ENCODE measurements at places on chromosomes 2 and 18. TPM values are rescaled to one million over a fixed set of nuclear protein-coding genes. Genes with fewer than 3 reads are reported as not detected.

DNA sequence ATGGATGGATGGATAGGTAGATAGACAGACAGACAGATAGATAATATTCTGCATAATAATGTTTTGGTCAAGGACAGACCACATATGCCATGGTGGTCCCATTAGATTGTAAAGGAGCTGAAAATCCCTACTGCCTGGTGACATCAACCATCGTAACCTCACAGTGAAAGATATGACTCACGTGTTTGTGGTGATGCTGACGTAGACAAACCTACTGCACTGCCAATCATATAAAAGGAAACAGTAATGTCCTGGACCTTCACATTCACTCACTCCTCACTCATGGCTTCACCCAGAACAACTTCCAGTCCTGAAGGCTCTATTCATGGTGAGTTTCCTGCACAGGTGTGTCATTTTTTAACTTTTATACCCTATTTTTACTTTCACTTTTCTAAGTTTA lies 202.9 kb upstream of the TPO start:
- DNase-seq, result no peak

DNA sequence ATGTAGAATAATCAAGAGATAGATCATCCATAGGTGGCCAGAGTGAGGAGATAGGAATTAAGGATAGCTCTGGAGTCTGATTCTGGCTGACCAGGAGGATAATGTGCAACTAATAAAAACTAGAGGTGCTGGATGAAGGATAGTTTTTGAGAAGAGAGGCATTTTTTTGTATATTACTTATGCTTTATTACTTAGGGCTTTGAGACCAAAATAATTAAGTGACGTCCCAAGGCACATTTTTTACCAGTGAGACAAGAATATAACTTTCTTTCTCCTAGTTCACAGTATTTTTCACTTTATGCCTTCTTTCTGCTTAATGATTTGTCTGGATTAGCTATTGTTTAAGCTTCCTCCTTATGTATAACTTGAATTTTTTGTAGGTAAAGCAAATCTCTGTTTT lies 756.6 kb downstream of the TSN start:
- no peak for DNase-seq

DNA sequence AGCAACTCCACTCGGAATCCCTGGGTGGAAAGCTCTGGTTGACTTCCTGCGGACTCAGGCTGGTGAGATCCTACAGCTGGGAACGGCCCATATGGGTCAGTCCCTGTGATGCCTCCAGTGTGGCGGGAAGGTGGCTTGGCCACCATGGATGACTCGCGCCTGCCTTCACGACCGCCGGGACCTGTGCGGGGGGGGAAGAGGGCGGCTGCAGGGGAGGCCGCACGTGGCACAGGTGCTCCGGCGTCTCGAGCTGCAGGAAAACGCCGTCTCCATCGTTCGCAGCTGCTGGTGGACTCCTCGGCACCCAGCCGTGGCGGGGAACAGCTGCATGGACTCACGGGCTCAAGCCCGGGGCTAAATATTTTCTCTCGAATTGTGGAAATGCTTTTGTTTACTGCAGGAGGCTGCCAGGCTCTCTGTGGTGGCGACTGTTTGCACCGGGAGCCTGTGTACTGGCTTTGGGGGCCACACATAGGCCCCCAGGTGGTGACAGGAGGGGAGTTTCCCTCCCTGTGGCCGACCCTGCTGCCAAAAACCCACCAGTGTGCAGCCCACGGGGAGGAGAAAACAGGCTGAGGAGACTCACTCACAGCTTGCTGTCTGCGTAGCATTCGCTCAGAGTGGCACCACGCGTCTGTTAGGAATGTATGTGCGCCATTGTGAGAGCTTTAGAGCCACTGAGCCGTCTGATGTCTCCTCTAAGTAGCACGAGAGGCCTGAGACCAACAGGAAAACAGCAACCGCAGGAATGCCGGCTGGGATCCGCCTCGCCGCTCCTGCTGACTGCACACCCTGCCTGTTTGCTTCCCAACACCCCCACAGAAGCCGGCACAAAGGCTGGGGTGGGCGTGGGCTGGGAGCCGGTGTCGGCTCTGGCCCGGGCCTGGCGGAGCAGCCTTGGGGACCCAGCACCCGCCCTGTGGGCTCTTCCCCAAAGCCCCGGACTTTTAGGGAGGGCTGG lies 89.2 kb downstream of the NFATC1 start:
- peak; percentile 59 for DNase-seq

DNA sequence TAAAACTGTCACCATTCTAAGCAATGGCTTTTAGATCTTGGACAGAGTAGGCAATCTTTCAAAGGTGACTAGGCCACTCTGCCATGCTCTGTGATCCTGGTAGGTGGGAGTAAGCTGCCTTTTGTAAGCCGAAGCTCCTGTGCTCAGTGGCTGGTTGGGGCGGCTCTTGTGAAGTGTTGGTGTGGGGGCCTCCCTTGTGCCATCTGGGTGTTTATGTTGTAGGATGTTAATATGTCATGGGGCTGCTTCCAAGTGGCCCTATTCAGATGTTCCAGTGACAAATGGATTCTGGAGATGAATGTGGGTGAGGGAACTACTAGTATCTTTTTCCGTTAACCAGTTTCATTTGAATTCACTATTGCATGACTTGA lies 116.8 kb upstream of the SPRED2 start:
- DNase-seq, result no peak

GRCh38 chr2:70645733-70646419 lies 92.2 kb upstream of the TGFA start:
- DNase-seq, result no peak

DNA sequence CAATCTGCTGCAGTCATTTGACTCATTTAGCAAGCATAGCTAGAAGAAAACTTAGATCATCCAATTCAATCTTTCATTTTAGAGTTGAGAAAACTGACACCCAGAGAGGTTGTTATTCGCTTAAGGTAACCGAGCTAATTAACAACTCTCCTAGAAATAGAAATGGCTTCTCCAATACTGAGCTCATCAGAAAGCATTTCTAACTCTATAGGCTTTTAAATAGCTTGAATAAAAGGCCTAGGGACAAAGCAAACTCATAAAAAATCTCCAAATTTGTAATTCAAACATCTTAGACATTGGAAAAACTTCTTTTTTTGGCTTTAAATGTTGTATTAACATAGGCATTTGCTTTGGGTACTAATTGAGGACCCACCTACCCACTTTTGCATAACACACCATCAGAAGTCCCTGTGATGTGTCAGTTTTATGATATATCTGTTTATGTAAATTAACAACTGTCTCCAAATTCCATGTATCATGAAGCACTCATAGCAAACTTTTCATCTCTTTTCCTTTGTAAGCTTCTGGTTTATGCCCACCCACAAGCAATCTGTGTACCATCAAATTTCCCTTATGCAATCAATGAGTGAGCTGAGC lies 343.9 kb upstream of the CHST9 start:
- no peak for DNase-seq

DNA sequence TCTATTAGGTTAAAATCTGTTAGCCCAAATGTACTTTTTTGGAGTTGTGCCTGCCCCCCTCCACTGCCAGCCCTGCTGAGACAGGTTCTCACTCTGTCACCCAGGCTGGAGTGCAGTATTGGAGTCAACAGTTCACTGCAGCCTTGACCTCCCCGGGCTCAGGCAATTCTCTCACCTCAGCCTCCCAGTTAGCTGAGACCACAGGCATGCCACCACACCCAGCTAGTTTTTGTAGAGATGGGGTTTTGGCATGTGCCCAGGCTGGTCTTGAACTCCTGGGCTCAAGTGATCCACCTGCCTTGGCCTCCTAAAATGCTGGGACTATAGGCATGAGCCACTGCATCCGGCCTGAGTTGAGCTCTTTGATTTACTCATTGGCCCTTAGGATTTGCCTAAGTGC lies 110.7 kb downstream of the ICA1L start:
- no peak for DNase-seq

DNA sequence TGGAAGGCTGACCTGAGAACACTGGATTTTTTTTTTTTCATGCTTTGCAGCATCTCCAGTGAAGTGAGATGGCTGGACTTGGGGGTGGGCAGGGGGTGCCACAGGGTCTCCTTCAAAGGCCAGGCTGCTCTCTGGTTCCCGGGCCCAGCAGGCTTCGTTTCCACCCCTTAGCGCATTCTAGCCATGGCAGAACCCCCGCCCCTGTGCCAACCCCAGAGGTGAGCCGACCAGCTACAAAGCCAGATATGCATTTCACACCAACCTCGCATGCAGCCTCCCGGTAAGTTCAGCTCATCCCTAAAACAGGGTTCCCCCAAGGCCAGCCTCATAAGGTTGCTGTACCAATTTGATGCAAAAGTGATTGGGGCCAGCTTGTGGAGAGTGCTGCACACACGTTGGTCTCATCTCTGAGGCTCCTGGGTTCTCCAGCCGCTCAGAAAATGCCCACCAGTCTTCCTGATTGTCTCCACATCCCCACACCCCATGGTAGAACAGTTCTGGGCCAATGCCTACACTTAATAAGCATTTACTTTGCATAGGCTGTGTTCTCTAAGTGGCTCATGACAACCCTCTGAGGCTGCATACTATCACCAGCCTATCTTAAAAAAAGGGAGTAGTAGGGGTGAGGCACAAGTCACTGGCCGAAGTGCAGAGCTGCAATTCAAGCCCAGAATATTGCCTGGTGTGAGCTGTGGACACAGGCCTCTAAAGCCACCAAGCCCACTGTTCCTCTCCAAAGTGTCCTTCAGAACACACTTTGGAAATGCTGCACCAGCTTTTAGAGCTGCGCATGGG lies 23.3 kb downstream of the SMAD7 start:
- no peak for DNase-seq

GRCh38 chr2:63790906-63791305 lies 50.8 kb upstream of the UGP2 start:
- no peak for DNase-seq

DNA sequence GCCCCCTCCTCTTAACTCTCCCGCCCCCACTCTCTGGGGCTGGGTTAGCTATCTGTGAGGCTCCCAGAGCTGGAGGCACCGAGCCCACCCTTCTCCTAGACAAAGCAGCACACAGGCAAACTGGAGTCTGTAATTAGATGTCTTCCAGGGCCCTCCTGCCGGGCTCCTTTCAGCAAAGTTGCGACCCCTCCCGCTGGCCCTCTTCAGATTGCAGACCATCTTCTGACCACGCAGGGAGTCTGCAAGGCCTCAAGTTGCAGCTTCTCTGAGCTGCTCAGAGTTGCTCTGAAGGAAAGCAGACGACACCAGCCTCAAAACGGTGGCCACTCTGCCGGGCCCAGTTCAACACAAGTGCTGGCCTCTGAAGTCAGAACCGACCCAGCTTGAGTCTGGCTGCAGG lies 228.4 kb upstream of the COPS8 start:
- DNase-seq, result no peak

GRCh38 chr18:63951302-63951705 lies 2.2 kb downstream of the HMSD start:
- no peak for DNase-seq

GRCh38 chr18:45163871-45164270 lies 451.4 kb upstream of the SLC14A2 start:
- no peak for DNase-seq

DNA sequence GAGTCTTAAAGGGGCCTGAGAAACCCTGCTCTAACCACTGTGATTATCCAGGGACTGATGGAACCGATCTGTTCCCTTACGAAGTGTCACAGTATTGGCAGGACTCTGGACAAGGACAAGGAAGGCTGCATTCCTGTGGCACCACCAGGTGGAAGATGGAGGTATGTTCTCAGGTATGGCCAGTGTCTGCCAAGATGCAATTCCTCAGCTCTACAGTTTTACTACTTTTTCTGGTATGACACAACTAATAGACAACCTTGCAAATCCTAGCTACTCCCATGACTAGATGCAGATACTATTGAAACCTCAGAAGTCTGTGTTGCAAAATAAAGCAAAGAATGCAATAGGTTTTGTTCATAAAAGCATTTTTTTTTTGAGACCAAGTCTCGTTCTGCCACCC lies 14.6 kb downstream of the RAB31 start:
- DNase-seq, result no peak

GRCh38 chr2:129813404-129813803 lies 166.1 kb upstream of the RAB6C start:
- DNase-seq, result no peak

- no peak for DNase-seq
Measured at GRCh38 chr2:137156221-137156844, 391.0 kb downstream of the THSD7B start.

DNA sequence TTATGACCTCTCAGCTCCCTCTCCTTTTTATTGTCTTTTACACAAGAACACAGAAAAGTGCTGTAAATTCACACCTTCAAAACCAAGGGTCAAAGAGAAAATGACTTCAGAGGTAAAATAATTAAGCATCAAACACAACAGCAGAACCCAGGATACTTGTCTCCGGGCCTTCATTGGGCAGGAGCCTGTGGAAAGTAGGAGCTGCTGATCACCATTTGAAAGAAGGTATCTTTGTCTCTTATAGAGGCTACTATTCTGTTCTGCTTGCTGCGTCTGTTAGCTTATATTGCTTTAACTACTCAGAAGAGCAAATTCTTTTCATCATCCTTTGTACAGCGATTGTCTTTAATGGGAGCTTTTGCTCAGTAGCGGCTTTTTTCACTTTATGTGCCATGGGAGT lies 261.1 kb downstream of the PTGR3 start:
- DNase-seq, result no peak

- DNase-seq, result no peak
Measured at GRCh38 chr2:207160115-207160514, 5.6 kb downstream of the KLF7 start.

- no peak for DNase-seq
Measured at GRCh38 chr18:13540477-13541182, 185.7 kb downstream of the FAM210A start.

DNA sequence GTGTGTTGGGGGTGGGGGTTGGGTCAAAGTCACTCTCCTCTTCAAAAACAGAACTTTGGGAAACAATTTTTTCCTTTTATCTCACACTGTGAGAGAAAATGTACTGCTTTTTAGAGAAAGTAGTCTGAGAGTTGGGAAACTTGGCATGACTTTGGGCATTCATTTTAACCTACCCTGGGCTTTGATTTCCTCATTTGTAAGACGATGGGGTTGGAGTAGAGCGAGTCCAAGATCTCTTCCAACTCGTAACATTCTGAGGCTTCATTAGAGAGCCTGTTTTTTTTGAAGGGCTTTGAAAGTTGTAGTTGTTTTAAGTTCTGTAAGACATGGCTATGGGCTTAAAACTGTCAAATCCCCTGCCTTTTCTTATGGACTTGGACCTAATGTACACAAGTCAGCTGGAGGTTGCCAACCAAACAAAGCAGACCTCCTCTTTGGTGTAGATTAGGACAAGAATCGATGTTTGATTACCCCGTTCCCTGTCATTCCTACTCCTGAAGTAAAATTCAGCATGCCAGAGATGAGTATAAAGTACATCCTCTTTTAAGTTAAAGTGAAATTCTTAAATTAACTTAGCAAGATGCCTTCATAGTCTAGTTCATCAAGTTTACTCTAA lies 8.4 kb downstream of the PHLPP1 start:
- DNase-seq, result no peak

PROC gene
- total RNA-seq, result not detected

LCT gene
- 0.33 TPM for total RNA-seq

CDKL4 gene
- total RNA-seq, result not detected

DSG1 gene
- total RNA-seq, result not detected

PTPRM gene
- total RNA-seq, result 7.5 TPM

LNPK gene
- total RNA-seq, result 35.9 TPM

BIN1 gene
- total RNA-seq, result 35.9 TPM

REG1A gene
- not detected for total RNA-seq

TMEM178A gene
- total RNA-seq, result not detected

SLC23A3 gene
- total RNA-seq, result 2.4 TPM

MC5R gene
- not detected for total RNA-seq

TMEM198 gene
- 7.6 TPM for total RNA-seq

GALR1 gene
- not detected for total RNA-seq

Data from natural killer cell treated with Interleukin-12 subunit alpha and Interleukin-12 subunit beta and Interleukin-15 and Interleukin-18, amount 100 ng/mL, for 72 hours (primary cell).